ENCODE measurements at places on chromosomes 3 and 15.

GRCh38 chr15:90863987-90864386 is 4.4 kb upstream of the FURIN start:
- no peak for DNase-seq

GRCh38 chr3:183192650-183193300 is 30.2 kb upstream of the LAMP3 start:
- DNase-seq: no peak

GRCh38 chr15:58037723-58038301 is 27.7 kb downstream of the ALDH1A2 start:
- no peak for DNase-seq

- DNase-seq: no peak
Measured at GRCh38 chr15:45544266-45545023, 21.9 kb upstream of the SLC30A4 start.

- no peak for DNase-seq
Measured at GRCh38 chr15:35827141-35827540, 281.2 kb upstream of the DPH6 start.

- no peak for DNase-seq
Measured at GRCh38 chr15:52491472-52491871, 37.2 kb downstream of the MYO5A start.

DNA sequence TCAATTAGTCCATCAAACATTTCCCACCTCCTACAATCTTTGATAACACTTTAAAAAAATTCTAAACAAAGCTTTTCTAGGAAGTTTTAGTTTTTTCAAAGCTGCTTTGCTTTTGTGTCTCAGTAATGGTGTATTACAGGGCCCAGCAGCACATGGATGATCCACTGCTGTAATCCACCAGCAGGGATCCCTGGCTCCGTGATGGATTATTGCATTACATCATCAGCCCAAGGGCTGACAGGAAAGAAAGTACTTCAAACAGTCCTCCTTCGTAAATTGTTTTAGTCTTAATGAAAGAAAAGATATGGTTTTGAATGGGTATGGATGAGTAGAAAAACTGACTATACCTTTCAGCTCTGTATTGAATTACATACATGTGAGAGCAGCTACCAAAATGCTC is 688.9 kb upstream of the NAALADL2 start:
- no peak for DNase-seq
